CD4-positive, alpha-beta T cell (primary cell): ENCODE measurements at places on chromosomes 1 and 21. TPM values are rescaled to one million over a fixed set of nuclear protein-coding genes. Genes with fewer than 3 reads are reported as not detected.

Gene GPR52
- total RNA-seq = 1.1 TPM

Gene CFAP107
- not detected for total RNA-seq

Gene LCE2A
- total RNA-seq = not detected

Gene VCAM1
- total RNA-seq = not detected

DNA sequence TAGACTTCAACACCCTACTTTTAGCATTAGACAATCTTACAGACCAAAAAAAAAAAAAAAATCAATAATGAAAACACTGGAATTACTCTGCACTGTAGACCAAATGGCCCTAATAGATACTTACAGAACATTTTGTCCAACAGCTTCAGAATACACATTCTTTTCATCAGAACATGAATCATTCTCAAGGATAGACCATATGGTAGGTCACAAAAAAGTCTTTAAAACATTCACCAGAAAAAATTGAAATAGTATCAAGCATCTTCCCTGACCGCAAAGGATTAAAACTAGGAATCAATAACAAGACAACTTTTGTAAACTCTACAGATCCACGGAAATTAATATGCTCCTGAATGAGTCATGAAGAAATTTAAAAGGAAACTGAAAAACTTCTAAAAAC, 22.5 kb downstream of the ZNF670 start:
- no peak for DNase-seq

- no peak for DNase-seq
These were observed 35.8 kb downstream of the C1orf198 start for GRCh38 chr1:230832476-230832875.

DNA sequence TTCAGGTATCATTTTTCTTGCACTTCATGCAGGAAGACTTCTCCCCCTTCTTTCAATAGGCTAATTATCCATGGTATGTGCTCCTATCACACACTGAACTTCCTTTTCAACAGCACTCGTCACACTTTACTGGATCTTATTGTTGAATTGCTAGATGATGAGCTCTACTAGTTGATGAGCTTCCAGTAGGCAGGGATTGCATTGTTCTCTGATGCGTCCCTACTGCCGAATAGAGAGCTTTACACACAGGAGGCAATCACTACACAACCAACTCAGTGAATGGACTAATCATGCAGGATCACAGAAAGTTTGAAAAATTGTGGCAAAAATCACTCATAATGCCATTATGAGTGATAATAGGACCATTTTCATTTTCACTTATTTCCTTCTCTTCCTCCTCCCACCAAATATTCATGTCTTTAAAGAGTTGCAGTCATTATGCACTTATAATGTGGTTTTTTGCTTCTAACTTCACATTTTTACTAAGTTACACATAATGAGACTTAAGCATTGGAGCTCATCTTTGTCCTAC, 128.1 kb upstream of the ZNF648 start:
- DNase-seq = no peak
